ENCODE measurements at places on chromosomes 4 and X.

- DNase-seq, result no peak
Measured at GRCh38 chr4:143359644-143360193, 23.0 kb downstream of the GAB1 start.

- DNase-seq, result no peak
Measured at GRCh38 chrX:91414713-91415112, 19.9 kb upstream of the PABPC5 start.

DNA sequence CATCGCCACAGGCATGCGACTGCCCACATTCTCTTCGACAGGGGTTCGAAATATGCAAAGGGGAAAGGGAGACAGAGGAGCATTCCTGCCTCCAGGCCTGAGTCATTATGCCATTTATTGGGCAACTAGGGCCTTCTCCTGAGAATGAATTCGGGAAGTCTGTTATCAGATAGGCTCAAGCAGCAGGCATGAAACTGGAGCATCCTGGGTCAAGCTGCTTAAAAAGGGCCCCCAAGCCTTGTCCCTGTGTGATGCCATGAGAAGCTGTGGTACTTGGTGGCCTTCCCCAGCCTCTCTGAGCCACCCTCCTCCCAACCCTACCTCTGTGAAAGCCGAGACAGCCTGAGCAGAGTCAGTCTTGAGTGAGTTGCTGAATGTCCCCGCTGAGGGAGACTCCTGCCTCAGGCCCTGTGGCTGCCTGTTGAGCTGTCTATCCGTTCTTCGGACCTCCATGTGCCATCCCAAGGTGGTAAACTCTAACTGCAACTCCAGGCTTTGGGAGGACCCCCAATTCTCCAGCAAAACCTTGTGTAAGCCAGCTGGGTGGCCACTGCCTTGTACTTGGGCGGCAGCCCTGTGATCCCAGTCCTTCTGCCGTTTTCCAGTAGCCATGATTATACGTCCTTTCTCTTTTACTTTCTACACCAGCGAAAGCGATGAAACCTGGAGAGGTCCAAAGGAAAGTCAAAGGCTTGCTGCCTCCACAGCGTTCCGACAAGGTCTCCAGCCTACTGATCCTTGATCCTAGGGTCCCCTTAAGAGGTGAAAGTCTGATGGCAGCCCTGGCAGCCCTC is 37.7 kb downstream of the NBDY start:
- no peak for DNase-seq

GRCh38 chrX:140817943-140818342 is 108.4 kb downstream of the LINC00632 start:
- no peak for DNase-seq

DNA sequence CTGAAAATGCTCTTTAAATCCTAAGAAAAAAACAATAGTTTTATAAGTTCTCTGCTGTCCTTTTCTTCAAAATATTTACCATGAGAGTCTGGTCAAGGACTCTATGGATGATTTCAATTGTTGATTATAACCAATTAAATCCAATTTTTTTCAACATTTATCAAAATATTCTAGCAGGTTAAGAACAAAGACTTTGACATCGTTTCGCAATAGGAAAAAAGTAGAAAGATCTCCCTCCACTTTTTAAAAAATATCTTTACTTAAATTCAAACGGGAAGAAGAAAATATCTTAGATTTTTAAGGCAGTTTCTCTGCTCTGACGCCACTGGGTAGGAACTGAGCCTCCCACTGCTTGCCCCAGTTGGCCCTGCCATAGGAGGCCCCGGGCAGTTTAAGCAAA is 44.7 kb upstream of the TMEM154 start:
- DNase-seq, result no peak

DNA sequence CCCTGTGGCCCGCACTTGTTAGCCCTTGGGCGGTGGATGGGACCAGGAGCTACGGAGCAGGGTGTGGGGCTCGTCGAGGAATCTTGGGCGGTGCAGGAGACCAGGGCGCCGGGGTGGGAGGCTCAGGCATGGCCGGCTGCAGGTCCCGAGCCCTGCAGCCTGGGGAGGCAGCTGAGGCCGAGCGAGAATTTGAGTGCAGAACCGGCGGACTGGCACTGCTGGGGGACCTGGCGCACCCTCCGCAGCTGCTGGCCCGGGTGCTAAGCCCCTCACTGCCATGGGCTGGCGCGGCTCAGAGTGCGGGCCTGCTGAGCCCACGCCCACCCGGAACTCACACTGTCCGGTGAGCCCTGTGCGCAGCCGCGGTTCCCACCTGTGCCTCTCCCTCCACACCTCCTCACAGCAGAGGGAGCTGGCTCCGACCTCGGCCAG is 73.6 kb upstream of the TLL1 start:
- peak; percentile 57 for DNase-seq

- DNase-seq, result peak; percentile 69
Measured at GRCh38 chr4:123785538-123785937, 388.9 kb downstream of the SPRY1 start.

DNA sequence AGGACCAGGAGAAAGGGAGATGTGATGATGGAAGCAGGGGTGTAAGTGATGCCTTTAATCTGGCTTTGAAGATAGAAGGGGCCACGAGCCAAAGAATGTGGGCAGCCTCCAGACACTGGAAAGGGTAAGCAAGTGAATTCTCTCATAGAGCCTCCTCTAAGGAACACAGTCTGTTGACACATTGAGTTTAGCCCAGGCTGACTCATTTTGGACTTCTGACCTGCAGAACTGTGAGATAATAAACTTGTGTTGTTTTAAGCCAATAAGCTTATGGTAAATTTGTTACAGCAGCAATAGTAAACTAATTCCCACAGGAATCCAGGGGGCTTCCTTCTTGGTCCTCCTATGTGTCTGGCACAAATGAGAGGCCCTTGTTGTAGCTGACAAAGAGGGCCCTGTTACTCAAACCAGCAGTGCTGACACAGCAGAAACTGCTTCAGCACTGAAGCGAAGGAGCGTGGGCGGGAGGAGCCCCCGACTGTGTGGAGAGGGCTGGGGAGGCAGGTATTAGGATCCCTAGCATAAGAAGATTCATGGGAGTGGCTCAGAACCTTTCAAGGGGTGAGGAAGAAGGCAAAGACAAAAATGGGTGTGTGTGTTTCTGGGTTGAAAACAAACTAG is 268.7 kb downstream of the NR3C2 start:
- DNase-seq, result no peak

DNA sequence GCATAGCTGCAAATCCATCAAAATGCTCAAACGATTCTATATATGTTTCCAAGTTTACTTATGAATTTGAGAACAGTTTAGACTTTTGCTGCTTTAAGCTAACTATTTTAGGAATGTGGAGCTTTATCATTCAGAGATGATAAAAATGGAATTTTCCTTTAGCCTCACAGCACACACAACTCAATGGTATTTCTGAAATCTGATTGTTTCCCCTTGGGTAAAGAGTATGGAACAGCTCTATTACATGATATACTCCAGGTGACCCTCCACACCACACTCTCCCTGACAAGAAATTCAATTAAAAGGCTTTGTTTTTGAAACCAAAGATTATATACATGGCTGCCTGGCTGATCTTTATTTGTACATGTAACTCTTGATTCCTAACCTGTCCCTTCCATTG is 120.0 kb downstream of the LUZP4 start:
- no peak for DNase-seq

- no peak for DNase-seq
Measured at GRCh38 chrX:84160736-84161135, 27.3 kb downstream of the RPS6KA6 start.

DNA sequence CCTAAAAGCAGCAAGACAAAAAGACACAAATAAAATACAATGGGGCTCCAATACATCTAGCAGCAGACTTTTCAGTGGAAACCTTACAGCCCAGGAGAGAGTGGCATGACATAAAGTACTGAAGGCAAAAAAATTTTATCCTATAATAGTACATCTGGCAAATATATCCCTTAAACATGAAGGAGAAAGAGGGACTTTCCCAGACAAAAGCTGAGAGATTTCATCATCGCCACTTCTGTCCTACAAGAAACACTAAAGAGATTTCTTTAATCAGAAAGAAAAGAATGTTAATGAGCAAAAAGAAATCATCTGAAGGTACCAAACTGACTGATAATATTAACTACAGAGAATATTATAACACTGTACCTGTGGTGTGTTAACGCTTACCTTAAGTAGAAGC is 86.4 kb downstream of the ANKRD17 start:
- DNase-seq, result no peak

DNA sequence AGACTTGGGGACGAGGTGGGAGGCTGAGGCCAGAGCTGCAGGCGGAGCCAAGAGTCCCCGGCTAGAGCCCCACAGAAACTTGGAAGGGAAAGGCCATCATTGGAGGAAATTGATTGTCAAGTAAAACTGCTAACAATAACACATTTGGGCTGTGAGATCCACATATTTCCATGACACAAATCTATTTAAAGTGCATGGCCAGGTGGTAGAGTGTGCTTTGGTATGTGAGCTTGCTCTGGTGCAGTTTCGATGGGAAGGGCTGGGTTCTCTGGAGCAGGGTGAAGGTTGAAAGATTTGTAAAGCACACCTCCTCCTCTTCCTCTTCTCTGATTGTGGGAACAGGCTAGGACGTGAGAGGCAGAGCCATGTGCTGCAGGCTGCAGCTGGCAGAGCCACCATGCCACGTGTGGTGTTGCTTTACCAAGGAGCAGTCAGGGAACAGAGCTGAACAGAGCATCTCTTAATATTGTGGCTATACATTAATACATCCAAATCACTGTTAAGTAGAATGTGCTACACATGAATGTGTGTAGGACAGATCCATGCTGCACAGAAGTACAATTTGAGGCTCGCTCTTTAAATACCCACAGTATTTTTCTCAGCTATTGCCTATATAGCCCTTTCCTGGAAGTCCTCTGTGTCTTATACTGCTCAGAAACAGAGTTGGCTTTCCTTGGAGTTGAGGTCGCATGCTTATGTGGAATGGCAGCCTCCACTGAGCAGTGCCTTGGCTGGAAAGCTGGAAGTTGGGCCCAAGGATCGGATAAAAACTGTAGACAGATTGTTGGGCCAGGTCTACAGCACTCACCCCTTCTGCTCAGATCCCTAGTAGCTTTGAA is 37.7 kb downstream of the FHDC1 start:
- no peak for DNase-seq

DNA sequence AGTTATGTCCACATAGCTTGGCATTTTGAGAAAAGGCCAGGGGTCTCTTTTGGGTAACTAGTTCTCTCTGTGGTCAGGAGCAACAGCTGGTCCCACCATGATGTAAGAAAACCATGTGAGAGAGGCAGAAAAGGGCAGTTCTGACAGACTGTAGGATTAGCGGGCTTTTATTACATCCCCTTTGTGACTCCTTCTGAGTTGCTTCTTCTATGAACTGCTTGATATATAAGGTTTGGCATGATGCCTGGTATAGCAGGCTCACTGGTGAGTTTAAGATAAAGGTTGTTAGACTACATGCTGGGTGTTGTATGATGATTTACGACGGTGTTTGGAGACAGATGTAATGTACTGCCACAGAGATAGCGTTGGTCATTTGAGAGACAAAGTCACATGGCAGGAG is 2308.1 kb upstream of the AGA start:
- DNase-seq, result no peak

DNA sequence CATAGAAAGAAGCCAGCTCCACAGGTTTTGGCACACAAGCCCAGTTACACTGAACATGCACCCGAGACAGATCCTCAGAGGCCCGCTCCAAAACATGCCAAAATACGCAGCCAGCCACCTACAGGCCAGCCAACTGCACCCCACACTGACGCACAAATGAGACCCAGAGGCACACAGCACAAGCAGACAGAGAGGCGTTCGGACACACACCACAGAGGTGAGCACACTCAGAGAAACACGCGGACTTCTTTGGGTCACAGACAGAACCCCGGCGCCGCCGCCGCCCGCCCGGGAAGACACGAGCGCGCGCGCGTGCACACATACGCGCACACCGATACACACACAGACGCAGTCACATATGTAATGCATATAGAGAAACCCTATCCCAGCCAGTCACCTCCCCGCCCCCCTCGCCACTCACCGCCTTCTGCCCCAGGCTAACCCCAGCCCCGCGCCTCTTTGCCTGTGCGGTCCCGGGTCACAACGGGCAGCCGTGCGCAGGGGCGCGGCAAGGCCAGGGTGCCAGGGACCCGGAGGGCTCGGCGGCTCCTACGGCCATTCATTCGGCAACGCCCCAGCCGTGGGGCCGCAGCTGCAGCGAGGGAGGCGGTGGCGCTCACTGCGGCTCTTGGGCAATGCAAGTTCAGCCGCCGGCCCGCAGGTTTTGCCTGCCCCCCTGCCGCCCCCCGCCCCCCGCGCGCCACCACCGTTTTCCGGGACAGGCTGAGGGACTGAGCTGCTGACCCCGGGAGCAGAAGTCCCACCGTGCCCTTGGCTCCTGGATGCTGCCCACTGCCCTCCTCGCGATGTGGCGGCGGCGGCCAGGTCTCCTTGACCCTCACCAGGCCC is 553 bp downstream of the SEPTIN6 start:
- DNase-seq, result peak; percentile 74

DNA sequence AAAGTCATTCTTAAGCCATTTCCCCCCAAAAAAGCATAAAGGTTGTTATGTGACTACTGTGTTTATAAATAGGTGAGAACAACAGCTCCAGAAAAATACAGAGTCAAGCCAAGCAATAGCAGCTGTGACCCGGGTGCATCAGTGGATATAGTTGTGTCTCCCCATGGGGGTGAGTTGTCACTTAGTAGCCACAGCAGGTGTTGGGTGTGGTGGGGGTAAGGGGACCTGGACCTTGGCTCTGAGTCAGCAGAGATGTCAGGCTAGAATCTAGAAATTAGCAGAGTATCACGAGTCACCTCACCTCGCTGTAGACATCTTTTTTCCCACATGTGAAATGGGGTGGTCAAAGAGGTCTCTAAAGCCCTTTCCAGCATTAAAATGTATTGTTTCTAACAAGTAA is 42.4 kb downstream of the MOSPD2 start:
- DNase-seq, result no peak

DNA sequence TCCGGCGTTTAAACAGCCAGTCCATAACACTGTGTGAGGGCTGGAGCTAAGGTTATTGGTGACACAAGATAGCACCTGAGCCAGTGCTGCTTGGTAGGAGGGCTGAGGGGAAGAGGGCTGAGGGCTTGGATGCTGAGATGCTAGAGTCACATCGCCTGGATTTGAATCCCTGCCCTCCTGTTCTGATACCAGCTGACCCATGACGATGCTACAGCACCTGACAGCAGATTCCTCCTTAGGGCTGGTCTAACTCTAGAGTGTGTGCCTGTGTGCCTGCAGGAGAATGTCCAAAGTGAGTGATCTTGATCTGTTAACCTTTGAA is 102.5 kb downstream of the PTTG2 start:
- DNase-seq, result no peak

- no peak for DNase-seq
Measured at GRCh38 chrX:2595258-2595657, 94.5 kb upstream of the DHRSX start.

DNA sequence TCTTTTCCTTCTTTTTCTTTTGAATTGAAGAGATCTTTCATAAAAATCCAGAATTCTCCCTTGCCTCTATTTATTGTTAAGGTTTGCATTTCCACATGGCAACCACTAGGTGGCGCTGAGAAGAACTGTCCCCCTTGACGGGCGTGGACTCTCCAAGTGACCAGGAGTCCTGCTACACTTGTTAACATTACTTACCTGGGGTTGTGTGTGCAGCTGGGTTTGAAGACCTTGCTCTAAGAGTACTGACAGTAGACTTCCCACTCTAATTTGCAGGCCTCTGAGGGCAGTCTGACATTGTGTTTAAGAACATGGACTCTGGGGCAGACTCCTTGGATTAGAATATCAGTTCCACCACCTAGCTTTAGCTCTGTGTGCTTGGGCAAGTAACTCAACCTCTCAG is 52.8 kb downstream of the GPRIN3 start:
- DNase-seq, result no peak
